ENCODE measurements at places on chromosomes 11 and 22.

GRCh38 chr11:79100093-79100910 is 340.5 kb downstream of the TENM4 start:
- DNase-seq: no peak

DNA sequence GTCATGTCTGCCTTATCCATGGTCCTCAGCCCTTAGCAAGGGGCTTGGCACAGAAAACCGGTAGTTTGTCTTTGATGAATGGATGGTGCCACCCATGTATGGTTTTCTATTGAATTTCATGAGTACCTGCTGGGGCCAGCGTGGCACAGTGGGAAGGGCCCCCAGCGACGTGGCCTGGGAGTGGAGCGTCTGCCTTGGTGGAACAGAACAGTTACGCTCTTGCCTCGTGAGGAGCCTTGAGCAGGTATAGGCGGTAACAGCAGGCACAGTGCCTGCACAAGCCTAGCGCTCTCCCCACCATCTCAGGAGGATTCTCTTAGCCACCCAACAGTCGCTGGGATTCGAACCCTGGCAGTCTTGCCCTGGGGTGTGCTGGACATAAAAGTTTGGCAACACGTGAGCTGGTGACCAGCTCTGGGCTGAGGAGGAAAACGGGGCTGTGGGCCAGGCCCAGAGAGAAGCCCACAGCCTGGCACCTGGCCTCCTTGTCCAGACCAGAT is 3.0 kb upstream of the SSH3 start:
- DNase-seq: peak; percentile 45

DNA sequence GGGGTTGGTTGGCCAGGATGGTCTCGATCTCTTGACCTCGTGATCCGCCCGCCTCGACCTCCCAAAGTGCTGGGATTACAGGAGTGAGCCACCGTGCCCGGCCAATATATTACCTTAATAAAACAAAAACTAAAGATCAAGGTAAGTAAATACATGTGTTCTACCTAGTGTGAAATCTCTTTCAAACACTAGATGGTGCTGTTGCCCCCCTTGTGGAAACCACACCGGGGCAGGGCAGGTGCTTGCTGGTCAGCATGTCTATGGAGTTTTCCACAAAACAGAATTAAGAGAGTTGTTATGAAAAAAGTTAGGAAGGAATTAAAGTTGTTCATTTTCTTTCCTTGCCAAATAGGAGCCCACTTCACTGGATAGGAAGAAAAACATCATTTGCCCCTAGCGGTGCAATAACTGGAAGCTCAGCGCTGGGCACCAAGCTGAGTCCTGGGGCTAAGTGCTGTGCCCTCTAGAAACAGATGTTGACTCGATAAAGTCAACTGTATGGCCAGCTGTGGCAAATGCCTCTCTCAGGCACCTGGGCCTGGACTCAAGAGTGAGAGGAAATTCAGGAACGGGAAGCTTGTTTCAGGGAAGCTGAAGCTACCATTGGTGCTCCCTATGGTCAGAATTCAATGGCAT is 6.3 kb upstream of the KCNJ5 start:
- DNase-seq: peak; percentile 68

GRCh38 chr11:12602421-12602820 is 71.8 kb upstream of the TEAD1 start:
- no peak for DNase-seq

- no peak for DNase-seq
Measured at GRCh38 chr11:8801121-8801520, 109.9 kb upstream of the AKIP1 start.

DNA sequence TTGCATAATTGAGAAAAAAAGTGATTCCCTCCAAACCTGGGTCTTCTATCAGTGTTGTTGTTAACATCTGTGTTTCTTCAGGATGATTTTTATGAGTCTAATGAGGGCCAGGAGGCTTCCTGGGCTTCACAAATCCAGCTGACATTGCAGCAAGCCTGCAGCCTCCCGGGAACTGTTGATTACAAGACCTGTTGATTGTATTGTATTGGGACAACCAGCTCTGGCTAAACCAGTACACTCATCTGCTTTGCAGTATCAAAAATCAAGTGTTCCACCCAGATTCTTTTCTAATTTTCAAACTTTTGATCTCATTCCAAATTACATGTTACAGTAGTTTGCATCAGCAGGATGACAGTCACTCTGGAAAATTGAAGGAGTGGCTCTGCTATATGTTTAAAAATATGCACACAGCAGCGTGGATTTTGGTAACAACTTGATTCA is 16.1 kb upstream of the PRSS23 start:
- no peak for DNase-seq

DNA sequence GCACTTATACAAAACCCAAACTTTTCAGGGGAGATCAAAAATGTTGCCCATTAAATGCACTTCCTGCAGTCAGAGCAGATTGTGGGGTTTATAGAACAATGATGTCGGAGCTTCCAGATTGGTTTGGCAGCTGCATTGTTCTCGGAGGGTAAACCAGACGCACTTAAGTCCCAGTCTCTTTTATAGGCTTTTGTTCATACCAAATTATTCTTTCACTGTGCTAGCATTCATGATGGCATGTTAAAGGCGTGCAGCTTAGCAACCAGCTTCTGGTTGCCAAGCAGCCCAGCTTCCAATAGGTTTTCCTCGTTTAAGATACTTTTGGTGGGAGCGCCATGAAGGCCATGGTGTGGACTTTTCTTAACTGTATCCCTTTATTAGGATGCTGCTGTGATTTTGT is 40.9 kb downstream of the ZC3H12C start:
- DNase-seq: no peak

DNA sequence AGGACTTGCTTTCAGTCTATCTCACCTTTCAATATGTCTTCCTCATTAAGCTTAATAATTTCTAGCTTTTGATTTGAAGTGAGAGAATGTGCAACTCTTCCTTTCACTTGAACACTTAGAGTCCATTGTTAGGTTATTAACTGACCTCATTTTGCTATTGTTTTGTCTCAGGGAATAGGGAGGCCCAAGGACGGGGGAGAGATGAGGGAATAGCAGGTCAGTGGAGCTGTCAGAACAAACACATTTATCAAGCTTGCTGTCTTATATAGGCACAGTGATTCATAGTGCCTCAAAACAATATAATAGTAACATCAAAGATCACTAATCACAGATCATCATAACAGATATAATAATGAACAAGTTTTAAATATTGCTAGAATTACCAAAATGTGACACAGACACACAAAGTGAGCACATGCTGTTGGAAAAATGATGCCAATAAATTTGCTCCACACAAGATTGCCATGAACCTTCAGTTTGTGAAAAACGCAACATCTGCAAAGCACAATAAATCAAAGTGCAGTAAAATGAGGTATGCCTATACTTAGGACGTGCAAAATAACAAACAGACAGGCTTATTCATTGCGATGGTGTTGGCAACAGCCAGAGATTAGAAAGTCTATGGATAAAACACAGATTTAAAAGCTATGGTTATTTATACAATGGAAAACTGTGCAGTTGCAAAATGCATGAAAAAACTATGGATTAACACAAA is 106.3 kb upstream of the TEAD1 start:
- DNase-seq: no peak

GRCh38 chr11:24064309-24064903 is 432.4 kb upstream of the LUZP2 start:
- DNase-seq: no peak

DNA sequence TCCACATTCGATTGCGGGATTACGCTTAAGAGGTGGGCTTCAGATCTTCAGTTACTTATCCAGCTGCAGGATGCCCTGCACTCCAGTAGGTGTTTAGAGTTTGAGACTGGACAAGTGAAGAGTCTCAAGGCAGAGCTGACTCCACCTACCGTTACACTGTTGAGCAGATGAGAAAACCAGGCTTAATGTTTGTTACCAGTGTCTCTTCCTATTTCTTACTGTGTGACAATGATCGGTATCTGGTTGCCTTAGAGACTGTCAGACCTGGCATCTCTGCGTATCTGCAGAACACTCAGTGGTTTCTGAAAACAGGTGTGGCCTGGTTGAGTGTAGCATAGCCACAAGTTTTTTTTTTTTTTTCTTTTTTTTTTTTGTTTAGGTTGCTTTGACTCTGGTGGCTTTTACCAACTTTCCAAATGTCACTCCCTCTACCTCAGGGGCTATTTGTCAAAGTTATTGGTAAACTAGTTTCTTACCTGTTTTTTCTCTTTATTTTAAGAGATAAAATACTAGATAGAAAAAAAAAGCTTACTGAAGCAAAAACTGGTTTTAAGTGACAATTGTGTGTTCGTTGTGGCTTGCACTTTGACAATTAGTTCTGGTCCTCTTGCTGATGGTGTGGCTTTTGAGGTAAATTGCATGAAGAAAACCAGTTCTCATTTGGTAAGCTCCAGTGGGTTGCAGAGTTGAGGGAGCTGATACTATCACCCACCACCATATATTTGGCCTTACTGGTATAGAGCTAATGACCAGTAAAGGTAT is 284.8 kb downstream of the ETS1 start:
- DNase-seq: no peak

DNA sequence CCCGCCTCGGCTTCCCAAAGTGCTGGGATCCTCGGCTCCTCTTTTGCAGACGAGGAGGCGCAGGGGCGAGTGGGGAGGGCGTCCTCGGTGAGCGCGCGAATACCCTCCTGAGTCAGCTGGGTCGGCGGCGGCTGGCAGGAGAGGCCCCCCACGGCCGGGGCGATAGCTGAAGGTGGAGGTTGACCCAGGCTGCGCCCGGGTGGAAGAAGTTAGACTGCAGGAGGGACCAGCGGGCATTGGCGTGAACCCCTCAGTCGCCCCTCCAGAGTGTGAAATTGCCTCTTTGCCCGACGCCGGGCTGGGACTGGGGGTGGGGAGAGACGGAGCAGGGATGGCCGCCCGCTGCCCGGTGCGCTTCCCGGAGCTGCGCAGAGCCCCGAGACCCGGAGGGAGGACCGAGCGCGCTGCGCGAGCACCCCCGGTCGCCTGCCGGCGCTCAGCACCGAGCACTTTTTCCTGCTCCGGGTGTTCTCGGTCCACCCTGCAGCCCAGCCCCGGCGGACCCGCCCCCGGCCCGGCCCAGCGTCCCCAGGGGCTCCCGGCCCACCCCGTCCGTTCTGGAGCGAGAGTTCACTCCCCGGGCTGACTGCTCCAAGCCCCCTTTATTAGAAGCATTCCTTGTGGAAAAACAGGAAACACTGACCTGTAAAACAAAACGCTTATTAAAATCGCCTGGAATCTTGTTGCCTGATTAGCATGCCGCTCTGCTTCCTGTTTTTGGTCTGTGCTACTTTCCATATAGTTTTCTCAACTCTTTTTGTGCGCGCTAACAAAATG is 13.7 kb upstream of the CPT1A start:
- DNase-seq: peak; percentile 83

DNA sequence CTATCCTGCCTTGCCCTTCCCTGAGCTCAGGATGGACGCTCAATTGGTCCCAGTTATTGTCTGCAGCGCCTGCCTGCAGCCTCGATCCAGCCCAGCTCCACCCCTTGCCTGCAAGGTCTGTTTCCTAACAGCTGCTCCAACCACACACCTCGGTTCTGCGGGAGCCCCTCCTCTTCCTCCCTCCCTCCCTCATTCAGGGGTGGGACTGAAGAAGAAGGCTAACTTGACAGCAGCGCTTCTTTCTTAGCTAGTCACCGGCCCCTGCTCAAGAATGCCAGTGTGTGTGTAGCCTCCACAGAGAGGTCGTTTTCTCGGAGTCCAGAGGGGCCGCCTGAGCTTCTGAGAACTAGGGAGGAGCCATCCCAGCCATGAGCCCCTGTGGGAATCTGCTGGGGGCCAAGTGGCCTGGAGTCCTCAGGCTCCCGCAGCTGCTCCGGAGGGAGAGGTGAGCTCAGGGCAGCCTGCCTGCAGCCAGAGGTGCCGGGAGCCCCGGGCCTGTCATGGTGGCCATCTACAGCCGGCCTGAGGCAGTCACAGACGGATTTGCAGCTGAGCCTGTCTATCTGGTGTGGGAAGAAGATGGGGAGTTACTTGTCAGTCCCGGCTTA is 36.1 kb downstream of the LIMK2 start:
- DNase-seq: peak; percentile 79

GRCh38 chr11:115745066-115745465 is 240.9 kb upstream of the CADM1 start:
- no peak for DNase-seq

DNA sequence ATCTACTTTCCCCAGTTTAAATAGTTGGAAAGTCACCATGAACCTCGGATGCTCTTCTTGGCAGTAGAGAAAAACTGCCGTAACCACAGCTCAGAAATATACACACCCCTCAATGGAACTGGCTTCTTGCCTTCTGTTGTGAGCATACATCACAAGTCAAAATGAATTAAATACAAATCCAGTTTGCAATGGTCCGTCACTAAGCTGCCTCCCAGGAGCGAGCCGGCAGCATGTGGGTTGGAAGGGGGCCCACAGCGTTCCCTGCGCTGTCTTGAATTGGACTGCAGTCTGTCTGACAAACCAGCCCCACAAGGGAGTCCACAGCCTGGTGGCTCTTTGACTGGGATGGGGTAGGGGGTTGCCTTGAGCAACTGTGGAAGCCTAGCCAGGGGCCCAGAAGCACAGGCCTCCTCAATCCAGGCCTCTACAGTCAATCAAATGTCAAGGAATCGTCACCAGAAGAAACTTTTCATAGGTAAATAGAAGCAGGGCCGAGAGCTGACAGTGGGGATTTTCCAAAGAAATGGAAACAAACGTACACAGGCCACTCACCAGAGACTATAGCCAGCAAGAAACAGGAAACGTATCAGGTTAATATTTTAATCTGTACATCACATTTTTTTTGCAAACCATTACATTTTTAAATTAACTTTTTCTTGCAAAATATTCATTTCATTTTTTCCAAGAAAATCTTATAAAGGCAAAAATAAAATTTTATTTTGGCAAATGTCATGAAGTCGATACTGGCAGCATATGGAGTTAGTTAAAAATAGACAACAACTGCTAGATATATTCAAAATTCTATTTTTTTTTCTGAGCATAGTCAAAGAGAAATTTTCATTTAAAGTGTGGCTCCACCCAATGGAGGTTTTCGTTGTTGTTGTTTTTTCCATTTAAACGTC is 38.5 kb downstream of the C11orf58 start:
- peak; percentile 63 for DNase-seq

DNA sequence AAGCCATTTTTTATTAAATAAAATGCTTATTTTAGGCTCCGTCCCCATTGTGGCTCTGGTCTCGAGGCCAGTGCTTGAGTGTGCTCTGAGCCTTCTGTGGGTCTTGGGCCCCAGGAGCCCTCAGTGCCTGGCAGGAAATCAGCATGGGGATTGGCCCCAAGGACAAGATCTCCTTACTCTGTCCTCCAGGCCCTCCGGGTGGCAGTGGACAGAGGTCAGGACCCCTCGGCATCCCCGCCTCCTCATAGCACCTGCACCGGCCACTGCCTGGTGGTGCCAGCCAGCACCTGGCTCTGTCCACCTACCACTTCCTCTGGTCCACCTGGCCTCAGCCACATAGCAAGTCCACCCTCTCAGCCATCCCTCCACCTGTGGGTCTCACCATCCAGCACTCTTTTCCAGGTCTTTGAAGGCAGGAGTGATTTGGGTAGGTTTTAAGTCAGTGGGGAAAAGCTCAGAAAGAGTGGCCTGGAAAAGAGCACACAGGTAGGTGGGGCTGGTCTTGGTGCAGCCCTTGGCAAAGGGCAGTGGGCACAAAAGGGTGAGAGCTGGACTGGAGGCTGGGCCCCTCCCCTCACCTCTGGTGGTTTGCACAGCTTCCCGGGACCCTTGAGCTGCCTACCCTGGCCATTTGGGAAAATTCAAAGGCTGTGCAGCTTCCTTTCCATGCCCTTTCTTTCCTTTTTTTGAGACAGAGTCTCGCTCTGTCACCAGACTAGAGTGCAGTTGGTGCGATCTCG is 3.5 kb downstream of the CLDN5 start:
- no peak for DNase-seq

- DNase-seq: no peak
Measured at GRCh38 chr11:63132985-63133775, 10.8 kb downstream of the SLC22A24 start.

GRCh38 chr11:45233804-45234170 is 52.4 kb downstream of the SYT13 start:
- no peak for DNase-seq

- no peak for DNase-seq
Measured at GRCh38 chr22:36343720-36344105, 44.1 kb downstream of the MYH9 start.
